ENCODE measurements at places on chromosomes 3 and 15.
A peak's percentile ranks its signal among the peaks of the same experiment; 100 is the strongest.

DNA sequence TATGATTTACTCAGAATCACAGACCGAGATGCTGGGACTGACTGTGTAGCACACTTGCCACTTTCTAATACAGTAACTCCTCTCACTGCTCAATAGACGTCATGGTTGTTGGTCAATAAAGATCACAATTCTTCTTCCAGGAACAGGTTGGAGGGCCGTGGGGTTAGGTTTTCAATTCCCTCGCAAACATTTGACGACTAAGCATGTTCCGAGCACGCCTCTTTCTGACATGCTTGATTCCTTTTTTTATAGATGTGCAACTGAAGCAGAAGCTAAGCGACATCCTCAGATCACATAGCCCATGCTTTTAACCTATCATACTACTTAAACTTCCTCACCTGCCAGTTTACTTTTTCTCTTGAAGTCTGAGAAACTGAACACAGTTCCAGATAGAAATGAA lies 61.0 kb downstream of the GRM7 start:
- DNase-seq: no peak

- peak; percentile 41 for DNase-seq
Observed at GRCh38 chr15:101689901-101690300, 34.4 kb downstream of the TARS3 start.

- peak; percentile 35 for DNase-seq
Observed at GRCh38 chr15:71562251-71562650, 248.1 kb upstream of the NR2E3 start.

- DNase-seq: peak; percentile 70
Observed at GRCh38 chr15:43775411-43775965, 1.3 kb downstream of the ELL3 start.

GRCh38 chr3:123287962-123288302 lies 86.2 kb downstream of the SEC22A start:
- no peak for DNase-seq

GRCh38 chr3:30626443-30627180 lies 20.2 kb downstream of the TGFBR2 start:
- DNase-seq: peak; percentile 86
